ENCODE measurements at places on chromosomes 1 and 21. TPM values are rescaled to one million over a fixed set of nuclear protein-coding genes. Genes with fewer than 3 reads are reported as not detected.
A peak's percentile ranks its signal among the peaks of the same experiment; 100 is the strongest.

The GPR25 gene
- polyA plus RNA-seq, result not detected

The MYBPHL gene
- polyA plus RNA-seq, result not detected

The OR6K3 gene
- polyA plus RNA-seq, result not detected

DNA sequence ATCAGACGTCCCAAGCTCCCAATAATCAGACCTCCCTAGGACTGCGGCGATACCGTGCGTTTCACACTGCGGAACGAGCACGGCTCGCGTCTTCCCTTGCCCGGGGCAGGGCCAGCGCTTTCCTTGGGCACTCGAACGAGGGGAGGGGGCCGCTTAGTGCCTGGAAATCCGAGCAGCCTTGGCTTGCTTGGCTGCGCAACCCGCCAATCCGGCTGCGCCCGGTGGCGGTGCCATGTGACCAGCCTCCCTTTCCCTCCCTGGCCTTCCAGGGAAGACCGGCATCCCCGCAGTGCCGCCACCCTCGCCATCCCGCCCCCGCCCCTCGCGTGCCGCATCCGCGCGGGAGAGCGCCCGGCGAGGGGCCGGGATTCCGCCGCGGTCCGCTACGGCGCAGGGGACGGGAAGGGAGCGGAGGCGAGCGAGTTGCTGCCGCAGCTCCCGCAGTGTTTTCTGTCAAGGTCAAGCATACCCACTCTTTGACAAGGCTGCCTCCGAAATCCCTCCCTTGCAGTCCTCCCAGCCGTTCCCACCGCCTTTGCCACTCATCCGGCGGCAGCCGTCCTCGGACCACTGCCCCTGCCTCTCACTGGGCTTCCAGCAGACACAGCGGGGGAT, 8.3 kb upstream of the RNF19B start:
- peak; percentile 88 for DNase-seq

DNA sequence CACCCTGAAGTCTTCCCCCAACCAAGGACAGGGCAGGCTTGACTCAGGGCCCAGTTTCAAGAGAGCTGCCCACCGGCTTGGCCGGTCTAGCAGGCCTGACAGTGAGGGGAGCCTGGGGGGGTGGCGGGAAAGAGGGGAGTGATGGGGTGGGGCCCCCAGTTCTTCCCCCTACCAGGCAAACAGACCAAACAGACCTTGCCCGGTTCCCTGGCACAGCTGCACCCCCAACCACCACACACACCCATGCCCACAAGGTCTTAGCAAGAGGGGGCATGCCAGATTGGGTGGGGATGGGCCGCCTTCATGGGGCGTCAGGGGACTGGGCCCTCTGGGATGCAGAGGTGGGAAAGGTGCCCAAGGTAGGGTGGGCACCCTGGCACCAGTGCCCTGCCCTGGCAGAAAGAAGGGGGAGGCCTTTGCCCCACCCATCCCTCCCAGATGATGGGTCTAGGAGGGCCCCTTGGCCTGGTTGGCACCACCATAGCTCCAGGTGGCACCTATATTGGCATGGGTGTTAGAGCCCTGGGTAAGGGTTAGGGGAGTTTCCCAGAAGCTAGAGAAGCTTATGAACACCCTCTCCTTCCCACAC, 8.9 kb downstream of the ZBTB7B start:
- no peak for DNase-seq

GRCh38 chr1:179029321-179029759, 3.6 kb downstream of the FAM20B start:
- DNase-seq, result no peak

DNA sequence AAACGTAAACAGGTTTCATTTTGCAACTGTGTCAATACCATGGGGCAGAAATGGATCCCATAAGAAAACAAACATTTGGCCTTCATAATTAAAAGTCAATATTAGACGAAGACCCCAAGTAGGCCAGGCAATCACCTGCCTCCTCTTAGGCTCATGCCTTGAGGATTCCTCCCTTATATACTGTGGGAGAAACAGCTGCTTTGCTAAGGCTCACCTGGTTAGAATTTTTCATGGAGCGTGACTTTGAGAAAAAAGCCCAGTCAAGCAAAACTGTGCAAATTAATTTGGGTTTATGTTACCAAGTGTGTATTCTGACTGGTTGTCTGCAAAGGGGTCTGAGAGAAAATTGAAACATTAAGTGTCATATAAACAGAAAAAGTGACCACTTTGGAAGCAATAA, 605.3 kb upstream of the USP24 start:
- DNase-seq, result no peak

GRCh38 chr1:205493241-205494085, 11.0 kb upstream of the CDK18 start:
- no peak for DNase-seq

- DNase-seq, result no peak
These were observed 8.4 kb downstream of the MX2 start for GRCh38 chr21:41369920-41370839.

DNA sequence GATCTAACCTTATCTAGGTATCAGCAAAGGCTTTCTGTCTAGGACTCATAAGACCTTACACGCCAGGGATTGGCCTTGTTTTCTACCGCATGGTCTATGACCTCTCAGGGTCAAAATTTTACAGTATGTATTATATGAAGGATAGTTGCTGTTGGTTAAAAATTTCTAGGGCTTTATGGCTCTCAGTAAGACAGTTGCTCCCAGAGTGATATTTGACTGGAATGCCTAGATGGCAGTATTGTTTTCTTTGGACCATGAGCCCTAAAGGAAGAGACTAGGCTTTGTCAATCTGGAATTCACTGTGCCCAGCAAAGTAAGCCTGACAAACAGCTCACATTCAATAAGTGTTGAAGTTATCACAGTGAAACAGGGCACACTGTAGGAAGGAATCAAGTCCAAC, 37.6 kb downstream of the C1orf87 start:
- DNase-seq, result no peak

DNA sequence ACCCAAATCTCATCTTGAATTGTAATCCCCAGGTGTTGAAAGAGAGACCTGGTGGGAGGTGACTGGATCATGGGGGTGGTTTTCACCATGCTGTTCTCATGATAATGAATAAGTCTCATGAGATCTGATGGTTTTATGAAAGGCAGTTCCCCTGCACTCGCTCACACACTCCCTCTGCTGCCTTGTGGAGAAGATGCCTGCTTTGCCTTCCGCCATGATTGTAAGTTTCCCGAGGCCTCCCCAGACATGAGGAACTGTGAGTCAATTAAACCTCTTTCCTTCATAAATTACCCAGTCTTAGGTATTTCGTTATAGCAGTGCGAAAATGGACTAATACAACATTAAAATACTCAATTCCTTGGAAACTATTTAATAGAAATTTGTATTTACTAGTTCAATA, 99.2 kb downstream of the PROX1 start:
- no peak for DNase-seq

Measured in endothelial cell of umbilical vein (primary cell).